EH (cell line): ENCODE measurements at places on chromosomes 6 and 20.

- no peak for DNase-seq
These were observed 43.4 kb upstream of the SIRPG start for GRCh38 chr20:1700990-1701389.

GRCh38 chr6:25794784-25795183 is 37.1 kb downstream of the SLC17A1 start:
- no peak for DNase-seq

DNA sequence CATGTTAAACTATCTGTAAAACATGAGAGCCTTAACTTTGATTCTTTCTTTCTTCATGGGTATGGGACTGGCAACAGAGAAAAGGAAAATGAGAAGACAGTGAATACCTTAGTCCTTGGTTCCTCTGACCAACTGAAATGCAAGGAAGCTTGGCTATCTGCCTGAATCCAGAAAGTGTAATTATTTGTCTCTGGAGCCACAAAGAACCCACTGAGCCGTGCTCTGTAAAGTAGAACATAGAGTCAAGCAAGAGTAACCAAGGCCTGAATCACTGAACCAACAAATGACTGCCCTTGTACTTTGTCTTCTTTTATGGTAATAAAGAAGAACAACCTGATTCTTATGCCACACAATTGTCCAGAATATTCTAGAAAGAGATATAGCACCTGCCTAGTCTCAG is 27.6 kb downstream of the PKHD1 start:
- DNase-seq: no peak

DNA sequence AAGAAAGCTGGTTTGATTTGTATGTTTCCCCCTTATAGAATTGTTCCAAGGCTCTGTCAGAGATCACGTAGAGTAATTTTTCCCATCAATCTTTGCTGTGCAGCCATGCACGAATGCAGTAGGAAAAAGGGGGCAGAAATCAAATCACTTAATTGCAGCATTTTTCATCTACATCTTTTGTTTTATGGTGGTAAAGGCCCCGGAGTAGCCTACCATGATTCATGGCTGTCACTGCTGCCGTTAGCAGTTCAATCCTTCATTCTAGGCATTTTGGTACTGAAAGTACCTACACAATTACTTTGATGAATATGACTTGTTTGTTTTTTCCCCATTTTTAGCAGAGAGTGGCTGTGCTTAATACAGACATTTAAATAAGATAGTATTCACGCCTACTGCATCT is 631.9 kb upstream of the MMS22L start:
- no peak for DNase-seq

GRCh38 chr6:113411011-113411410 is 446.1 kb upstream of the MARCKS start:
- DNase-seq: peak; percentile 47

GRCh38 chr6:89134723-89135122 is 11.1 kb upstream of the PM20D2 start:
- DNase-seq: no peak

DNA sequence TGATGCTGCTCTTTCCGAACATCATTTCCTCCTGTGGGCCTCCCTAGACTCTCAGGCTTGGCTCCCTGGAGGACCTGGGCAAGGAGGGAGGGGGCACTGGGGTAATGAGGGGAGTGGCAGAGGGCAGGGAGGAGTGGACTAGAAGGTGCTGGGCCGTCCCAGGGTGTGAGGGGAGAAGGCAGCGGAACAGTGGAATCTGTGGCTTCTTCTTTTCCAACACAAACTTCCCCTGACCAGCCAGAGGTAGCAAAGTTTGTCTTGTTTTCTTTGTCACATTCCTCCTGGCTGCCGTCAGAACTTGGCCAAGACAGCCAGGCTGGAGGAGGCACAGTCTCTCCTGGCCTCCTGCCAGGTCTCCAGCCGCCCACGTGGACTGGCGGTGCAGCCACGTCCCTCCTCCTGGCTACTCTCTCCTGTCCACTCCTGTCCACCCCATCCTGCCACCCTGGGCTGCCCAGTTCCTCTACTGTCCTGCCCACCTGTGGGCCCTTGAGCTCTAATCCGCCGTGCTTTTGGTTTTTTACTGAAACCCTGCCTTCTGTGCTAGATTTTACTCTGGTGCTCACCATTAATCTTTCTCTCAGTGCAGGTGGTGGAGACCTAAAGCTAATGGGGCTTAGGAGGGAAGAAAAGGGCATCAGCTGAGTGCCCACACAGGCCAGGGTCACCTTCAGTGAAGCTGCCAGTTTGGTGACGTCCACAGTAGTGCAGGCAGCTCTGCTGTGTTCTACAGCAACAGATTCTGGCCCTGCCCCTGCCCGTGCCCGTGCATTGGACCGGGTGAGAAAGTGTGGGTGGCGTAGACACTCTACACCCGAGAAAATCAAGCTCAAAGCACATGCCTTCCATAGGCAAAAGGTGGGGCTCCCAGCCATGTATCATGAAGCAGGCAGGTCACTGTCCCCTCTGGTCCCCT is 2.8 kb upstream of the CDSN start:
- peak; percentile 93 for DNase-seq

GRCh38 chr20:1944345-1945091 is 49.3 kb downstream of the SIRPA start:
- no peak for DNase-seq

GRCh38 chr20:35510951-35511735 is 18.3 kb downstream of the C20orf173 start:
- no peak for DNase-seq

- DNase-seq: no peak
These were observed 126.9 kb upstream of the QKI start for GRCh38 chr6:163287626-163288025.

DNA sequence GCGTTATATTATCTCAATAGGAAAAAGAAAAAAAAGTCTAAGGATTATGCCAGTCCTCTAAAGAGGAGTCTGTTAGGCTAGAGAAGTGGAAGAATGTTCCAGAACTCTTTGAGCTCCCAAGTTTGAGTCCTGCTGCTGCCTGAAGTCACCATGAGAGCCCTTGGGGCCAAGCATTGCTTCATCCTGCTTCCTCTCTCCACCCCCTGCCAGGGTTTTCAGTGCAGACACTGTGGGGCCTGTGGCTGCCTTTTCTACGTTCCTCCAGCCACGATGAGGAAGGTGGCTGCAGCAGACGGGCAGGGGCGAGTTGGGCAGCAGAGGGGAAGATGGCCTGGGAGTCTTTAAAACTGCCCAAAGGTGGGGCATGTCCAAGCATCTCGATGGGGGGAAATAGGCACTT is 214.4 kb upstream of the KCNG1 start:
- peak; percentile 42 for DNase-seq

DNA sequence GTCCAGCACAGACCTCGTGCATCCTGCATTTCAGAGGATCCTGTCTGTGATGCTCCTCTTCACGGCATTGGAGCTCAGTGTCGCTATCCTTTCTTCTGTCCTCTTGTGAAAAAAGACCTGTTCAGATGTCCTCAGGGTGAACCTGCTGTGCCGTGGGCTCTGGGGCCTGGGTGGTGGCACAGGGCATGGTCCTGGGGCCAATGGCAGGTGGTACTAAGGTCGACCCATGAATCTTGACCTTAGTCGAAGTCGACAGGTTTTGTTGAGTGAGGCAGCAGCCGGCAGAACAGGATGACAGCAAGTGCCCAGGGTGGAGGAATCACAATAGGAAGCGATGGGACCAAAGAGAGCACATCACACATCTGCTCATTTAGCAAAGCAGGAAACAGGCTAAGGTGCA is 22.0 kb upstream of the MAS1L start:
- DNase-seq: no peak

GRCh38 chr6:127180426-127180825 is 62.0 kb downstream of the RSPO3 start:
- peak; percentile 29 for DNase-seq

DNA sequence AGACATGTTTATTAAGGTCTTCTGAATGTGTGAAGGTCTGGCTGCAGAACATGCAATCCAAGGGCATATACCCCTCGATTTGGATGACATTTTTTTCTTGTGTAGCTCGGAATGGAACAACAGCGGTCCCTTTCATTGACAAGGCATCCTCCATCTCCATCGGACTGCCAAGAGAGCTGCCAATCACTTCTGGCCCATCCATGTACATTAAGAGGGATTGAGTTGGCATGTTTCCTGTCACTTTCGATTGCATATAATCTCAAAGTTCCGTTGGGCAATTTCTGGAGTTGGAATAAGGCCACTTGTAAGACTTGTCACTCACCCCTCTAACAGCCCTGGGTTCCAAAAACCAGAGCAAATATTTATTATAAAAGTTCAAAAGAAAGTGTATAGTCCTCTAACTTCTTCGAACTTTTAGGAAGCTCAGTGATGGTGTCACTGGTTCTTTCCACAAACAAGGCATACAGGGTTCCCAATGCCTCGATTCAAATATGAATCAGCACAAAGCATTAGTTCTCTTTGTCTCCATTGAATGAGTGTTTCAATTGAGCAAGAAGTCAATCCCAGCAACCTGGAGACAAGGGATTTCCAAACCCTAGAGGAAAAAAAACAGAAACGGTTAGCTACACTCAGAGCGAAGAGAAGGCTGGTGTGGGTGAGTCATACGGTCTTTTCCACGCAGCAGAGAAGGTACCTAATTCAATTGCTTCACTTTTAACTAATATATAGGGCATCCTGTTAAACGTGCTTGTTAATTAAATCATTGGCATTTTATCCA is 10.9 kb downstream of the ZNF217 start:
- DNase-seq: peak; percentile 88

- DNase-seq: peak; percentile 65
These were observed 645 bp downstream of the DDX39B start for GRCh38 chr6:31541059-31541657.

GRCh38 chr6:117677553-117678141 is 2.4 kb downstream of the NUS1 start:
- DNase-seq: peak; percentile 16

DNA sequence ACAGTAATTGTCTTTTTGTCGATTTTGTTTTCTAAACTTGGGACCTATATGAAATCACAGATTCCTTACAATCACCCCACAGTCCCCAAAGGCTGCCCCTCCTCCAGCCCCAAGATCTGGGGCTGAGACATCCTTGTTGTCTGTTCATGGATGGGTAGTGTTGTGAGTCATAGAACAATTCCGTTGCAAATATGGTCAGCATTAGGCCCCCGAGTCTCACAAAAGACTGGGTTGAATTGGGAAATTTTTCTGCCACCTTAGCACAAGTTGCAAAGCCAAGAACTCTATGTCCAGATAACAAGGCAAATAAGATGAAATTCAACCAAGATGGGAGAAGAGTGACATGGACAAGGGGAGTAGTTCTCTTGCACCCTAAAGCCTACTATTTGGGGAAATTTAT is 10.5 kb upstream of the TAB2 start:
- peak; percentile 16 for DNase-seq

- DNase-seq: no peak
These were observed 186.7 kb downstream of the BMP2 start for GRCh38 chr20:6954219-6954618.

GRCh38 chr6:87116922-87117321 is 22.0 kb upstream of the CGA start:
- no peak for DNase-seq

GRCh38 chr6:108988296-108988695 is 106.3 kb downstream of the SESN1 start:
- DNase-seq: no peak

DNA sequence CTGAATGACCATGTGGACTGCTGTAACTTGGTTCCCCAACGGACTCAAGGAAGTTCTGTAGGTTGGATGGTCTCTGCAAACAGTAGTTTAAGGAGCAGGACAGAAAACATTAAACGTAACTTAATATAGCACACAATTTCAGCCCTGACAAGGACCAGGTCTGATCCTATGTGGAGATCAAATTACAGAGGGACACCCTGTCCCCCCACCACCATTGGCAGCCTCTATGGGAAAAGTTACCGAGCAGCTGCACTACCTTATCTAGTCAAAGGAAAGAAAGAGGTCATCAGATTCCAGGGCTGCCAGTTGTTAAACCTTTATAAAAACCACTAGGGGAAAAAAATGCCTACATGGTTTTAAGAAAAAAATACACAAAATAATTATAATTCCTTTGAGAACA is 191.5 kb upstream of the RSPO3 start:
- DNase-seq: no peak

- DNase-seq: peak; percentile 84
These were observed 512.7 kb upstream of the JAG1 start for GRCh38 chr20:11186301-11187008.

DNA sequence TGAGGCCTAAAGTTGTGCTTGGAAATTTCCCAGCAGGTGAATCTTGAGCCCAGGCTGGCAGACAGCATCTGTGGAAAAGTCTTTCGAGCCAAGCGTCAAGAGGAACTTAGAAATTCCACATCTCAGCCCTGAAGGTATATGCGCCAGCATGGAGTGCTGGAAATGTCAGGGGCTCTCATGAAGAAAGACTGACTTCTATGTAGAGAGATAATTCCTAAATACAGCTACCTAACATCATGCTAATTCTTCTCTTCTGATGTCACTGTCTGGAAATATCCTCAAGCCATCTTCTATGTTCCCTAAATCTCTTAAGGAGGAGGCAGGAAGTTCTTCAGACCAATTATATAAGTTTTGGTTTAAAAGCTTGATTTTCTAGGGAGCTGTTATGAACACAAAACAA is 492.4 kb upstream of the MARCKS start:
- DNase-seq: peak; percentile 73

DNA sequence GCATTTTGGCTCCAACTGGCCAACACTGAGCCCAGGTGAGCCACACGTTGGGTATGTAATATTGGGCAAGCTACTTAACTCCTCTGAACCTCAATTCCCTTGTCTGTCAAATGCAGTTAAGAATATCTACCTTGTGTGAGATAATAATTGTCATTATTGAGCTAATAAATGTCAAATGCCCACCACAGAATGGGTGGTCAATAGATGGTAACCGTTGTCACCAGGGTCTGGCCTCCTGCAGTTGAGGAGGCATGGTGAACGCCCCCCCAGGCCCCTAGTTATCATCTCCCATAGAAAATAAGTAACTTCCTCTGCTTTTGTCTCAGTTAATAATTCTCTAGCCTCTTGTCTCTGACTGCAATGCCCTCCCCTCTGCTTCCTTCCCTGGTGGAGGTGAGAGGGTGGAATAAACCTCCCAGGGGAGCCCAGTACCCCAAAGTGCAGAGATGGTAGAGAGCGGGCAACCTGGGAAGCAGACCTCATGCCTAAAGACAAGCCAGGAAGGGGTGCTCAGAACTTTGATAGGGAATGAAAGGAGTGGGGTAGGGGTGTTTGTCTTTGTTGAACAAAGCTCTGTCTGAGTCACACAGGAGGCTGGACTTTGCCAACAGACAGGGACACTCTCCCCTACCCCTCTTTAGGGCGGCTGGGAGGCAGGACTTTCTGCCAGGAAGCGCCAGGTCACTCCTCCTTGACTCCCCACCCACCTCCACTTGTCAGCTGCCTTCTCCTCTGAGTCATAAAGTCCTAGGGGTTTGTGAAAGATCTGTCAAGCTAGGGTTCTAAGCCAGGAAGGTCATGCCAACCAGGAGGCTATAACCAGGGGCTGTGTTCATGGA is 1.3 kb upstream of the UNC5CL start:
- peak; percentile 41 for DNase-seq
